ENCODE measurements at places on chromosomes 1 and 21.

DNA sequence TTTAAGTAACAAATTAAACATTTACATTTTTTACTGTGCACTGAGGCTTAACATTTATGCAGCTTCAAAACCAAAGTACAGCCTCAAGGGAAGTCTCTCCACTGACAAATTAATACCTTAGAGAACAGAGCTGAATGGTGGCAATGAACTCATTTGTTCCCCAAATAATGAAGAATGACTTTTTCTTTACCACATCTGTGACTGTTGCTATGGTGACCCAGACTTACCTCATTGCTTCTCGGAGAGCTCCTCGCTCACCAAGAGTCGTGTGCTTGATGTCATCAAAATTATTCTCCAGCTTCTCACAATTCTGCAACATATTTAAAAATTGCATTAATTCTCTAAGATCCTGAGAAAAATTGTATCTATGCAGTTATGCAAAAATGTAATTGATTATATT lies 92.9 kb downstream of the DPYD start:
- DNase-seq = no peak

GRCh38 chr1:19032701-19033514 lies 76.4 kb upstream of the IFFO2 start:
- no peak for DNase-seq

DNA sequence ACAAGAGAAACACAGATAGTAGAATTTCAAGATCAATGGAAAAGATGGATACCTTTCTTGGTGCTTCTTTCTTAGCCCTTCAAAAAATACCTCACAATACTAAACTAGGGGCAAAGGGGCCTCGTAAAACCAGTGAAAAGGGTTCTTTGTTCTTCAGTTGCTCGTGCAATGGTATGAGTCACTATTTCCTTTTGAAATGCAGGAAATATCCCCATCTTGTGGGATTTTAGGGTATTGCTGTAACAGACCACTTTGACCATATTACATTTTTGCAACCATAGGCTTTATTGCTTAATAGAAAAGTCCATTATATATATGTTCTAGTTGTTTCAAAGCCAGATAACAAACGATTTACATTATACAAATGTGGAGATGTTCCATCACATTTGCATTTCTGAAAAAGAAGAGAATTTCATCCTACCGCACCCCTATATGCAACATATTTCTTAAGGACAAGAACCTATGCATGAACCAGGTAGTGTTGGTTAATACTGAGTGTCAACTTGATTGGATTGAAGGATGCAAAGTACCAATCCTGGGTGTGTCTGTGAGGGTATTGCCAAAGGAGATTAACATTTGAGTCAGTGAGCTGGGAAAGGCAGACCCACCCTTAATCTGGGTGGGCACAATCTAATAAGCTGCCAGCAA lies 88.6 kb upstream of the PKN2 start:
- peak; percentile 61 for DNase-seq

DNA sequence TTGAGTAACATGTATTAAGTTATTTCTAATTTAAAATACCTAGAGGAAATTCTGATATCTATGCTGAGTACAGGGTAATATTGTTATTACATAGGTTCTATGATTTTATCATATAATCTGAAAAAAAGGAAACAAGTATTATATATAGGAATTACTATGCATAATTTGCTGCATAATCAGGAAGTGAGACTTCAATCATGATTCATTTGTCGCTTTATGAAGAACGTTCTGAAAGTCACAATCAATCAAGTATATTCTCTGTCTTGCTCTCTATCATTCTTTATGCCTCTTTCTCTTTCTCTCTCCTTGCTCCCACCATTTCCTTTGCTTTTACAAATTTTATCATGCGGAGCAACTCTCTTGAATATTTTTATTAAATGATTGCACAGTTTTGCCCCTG lies 1130.3 kb downstream of the PLA2G4A start:
- DNase-seq = no peak

DNA sequence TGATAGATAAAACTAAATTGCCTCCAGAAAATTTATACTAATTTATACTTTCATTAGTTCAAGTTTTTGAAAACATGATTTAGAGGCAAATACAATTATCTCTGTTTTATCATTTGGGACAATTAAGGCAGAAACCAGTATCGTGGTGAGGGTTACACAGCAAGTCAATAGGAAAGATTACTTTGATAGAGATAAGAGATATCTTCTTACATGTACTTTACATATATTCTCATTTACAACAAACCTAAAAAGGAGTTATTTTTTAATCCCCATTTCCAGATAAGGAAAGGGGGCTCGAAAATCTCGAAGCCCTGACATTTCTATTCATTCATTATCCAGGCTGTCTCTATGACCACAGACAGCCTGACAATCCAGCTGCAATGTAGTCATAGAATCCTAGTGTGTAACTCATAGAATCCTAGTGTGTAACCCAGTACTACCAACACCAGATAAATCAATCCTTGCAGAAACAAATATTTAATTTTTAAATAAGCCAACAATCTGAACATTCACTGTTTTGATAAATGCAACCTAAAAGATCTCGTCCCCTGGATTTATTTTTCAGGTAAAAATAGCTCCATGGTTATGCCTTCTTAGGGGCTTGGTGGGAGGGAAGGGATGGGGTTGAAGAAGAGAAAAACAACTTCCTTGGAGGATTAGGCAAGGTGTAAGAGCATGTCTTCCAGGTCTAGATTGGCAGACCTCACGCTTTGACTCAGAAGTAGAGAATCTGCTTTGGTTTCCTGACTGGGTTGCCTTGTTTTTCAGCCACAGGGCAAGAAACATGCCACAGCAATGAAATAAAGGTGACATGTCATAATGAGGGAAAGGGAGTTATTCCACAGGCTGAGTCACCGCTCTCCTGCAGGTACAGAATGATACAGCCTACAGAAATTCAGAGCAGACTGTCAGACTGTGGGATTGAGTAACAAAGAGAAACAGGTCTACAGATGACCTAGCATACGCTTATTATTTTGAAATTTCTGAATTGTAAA lies 45.6 kb downstream of the IRF2BP2 start:
- peak; percentile 47 for DNase-seq

- no peak for DNase-seq
Observed at GRCh38 chr1:231951374-231951773, 324.8 kb downstream of the DISC1 start.

- no peak for DNase-seq
Observed at GRCh38 chr1:33464552-33464951, 7.9 kb upstream of the ZSCAN20 start.

GRCh38 chr1:204178487-204179281 lies 12.5 kb upstream of the REN start:
- no peak for DNase-seq

DNA sequence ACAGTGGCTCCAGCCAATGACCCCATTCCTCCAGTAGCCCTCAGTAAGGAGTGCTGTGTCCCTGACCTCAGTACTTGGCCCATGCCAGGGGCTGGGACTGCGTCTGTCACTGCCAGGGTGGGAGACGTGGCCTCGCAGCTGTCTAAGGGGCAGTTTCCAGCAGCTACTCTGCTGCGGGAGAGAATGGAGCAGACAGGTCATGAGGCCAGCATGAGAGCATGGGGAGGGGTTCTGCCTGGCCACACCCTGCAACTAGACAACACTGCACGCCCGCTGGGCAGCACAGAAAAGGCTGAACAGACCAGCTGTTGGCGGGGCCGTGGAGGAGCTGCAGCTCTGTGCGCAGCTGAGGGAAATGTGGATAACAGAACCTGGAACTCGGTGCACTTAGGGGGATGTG lies 91.6 kb upstream of the COL6A1 start:
- peak; percentile 33 for DNase-seq

- no peak for DNase-seq
Observed at GRCh38 chr1:30729901-30730300, 6.5 kb upstream of the MATN1 start.

DNA sequence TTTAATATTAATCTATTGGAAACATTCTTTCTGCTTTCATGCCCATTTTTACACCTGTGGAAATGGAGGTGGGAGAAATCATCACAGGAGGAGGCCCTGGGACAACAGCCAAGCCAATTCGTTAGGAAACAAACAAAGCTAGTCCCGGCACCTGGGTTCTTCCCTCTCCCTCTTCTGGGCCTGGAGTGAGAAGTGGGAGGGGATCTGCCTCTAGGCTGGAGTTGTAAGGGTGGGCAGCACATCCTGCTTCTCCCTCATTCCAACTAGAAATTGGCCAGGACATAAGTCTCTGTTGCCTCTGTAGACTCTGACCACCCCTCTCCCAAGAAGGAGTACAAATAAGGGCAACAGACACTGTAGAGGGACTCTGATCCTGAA lies 20.2 kb upstream of the ERO1B start:
- DNase-seq = no peak

DNA sequence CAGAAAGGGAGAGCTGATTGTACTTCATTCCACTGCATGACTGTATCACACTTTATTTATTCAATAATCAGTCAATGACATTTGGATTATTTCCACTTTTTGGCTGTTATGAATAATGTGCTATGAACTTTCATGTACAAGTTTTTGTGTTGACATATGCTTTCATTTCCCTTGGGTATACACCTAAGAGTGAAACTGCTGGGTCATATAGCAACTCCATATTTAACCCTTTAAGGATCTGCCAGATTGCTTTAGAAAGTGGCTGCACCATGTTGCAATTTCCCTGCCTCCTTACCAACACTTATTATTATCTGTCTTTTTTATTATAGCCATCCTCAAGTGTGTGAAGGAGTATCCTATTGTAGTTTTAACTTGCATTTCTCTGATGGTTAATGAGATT lies 108.8 kb upstream of the KCNK1 start:
- DNase-seq = no peak

DNA sequence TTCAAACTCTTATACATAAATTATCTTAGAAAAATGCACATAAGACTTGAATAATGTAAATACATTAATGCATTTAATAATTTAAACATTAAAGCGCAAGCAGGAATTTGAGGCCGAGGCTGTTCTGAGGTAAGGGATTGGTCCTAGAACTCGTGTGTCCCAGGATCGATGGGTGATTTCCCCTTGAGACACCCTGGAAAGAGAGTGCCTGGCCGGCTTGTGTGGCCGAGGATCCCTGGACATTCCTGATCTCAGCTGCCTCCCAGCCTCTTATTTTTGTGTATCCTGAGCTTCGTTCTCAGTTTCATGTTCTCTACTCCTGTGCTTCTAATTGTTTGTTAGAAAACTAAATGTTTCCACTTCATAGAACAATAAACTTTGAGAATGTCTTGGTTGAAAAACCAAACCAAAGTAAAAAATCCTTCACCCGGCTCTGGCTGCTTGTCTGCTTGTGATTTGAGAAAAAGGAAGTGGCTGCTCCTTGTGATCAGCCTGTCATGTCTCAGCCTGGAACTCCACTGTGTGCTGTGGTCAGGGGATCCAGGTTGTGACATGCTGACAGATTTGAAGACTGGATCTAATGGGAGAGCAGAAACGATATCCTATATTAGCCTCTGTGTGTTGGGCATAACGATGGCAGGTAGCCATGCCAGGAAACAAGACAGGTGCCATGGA lies 40.7 kb downstream of the PEX14 start:
- DNase-seq = no peak

GRCh38 chr1:226420897-226421296 lies 13.0 kb upstream of the PARP1 start:
- no peak for DNase-seq

DNA sequence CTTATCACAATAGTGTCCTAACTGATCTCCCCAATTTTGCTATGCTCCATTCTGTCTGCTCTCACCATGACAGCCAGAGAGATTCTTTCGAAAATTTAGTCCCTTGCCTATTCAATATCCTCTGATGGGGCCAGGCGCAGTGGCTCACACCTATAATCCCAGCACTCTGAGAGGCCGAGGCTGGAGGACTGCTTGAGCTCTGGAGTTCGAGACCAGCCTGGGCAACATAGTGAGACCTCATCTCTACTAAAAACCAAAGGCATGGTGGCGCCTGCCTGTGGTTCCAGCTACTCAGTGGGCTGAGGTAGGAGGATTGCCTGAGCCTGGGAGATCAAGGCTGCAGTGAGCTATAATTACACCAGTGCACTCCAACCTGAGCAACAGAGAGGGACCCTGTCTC lies 16.1 kb upstream of the PDZK1IP1 start:
- no peak for DNase-seq

- DNase-seq = no peak
Observed at GRCh38 chr1:110585481-110585880, 20.7 kb downstream of the KCNA2 start.

DNA sequence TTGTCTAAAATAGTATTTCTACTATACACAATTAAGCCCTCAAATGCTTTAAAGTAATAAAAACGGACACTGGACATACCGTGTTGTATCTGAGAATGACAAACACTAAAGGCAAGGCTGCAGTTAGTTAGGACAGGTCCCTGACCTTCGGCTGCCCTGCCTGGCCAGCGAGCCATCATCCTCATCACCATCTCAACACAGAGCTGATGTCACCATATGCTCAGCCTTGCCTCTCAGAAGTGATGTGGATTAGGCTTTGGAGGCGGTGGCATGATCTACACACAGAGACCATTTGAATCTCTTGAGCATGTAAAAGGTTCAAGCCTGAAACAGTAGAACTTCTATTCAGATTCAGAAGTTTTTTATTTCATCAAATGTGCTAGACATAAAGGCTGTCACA lies 244.7 kb downstream of the SDCCAG8 start:
- no peak for DNase-seq

DNA sequence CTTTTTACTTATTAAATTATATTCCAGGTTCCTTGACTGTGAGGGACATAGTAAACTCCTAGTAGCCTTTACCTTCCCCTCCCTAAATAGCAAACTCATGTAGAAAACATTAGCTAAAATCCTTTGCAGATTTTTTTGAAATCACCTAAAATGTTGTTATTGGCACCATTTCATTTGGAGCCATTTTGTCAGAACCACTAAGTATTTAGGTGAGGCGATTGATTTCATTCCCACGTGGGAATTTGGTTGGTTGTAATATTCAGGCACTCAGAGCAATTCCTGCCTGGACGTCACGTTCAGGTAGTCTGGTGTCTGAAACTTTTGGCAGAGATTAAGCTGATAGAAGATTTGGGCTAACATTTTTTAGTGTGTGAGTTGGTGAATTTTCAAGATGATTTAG lies 84.3 kb downstream of the CAMTA1 start:
- no peak for DNase-seq

- peak; percentile 27 for DNase-seq
Observed at GRCh38 chr1:114610546-114611245, 29.3 kb upstream of the BCAS2 start.

DNA sequence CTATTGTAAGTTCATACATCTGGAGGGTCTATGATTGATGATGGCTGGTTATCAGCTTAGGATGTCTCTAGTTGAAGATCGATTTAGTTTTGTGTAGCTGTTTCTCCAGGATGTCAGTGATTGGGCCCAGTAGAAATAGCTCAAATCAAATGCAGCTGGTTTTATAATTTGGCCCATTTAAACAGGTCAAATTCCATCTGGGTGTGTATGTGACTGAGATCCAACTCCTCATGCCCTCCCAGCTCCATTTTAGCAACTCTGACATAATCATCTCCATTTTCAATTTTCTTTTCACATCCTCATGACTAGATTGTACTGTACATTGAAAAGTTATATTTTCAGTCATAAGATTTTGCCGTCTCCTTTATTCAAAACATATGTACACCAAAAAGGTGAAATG lies 99.2 kb downstream of the TPR start:
- DNase-seq = no peak

- DNase-seq = no peak
Observed at GRCh38 chr21:37623183-37623582, 256.6 kb downstream of the DYRK1A start.

- DNase-seq = no peak
Observed at GRCh38 chr1:164604541-164604940, 45.6 kb downstream of the PBX1 start.
